ENCODE measurements at places on chromosomes 2 and 18.

DNA sequence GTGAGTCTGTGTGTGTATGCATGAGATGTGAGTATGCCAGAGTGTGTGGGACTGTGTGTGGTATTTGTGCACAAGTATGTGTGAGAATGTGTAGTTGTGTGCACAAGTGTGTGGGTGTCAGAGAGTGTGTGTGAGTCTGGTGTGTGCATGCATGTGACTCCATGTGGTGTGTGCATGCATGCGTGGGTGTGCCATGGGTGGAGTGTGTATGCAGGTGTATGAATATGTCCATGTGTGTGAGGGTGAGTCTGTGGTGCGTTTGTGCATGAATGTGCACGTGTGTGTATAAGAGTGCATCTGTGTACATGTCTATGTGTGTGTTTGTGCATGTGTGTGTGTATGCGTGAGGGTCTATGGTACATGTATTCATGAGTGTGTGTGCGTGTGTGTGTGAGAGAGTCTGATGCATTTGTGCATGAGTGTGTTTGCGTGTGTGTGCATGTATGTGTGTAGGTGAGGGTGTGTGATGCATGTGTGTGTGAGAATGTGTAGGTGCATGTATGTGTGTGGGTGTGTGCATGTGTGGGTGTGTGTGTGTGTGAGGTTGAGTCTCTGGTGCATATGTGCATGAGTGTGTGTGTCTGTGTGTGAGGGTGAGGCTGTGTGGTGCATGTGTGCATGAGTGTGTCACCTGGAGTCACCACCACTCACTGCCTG, 226.8 kb downstream of the LDLRAD4 start:
- no peak for DNase-seq

GRCh38 chr2:236862526-236862925, 223.2 kb upstream of the COPS8 start:
- no peak for DNase-seq

DNA sequence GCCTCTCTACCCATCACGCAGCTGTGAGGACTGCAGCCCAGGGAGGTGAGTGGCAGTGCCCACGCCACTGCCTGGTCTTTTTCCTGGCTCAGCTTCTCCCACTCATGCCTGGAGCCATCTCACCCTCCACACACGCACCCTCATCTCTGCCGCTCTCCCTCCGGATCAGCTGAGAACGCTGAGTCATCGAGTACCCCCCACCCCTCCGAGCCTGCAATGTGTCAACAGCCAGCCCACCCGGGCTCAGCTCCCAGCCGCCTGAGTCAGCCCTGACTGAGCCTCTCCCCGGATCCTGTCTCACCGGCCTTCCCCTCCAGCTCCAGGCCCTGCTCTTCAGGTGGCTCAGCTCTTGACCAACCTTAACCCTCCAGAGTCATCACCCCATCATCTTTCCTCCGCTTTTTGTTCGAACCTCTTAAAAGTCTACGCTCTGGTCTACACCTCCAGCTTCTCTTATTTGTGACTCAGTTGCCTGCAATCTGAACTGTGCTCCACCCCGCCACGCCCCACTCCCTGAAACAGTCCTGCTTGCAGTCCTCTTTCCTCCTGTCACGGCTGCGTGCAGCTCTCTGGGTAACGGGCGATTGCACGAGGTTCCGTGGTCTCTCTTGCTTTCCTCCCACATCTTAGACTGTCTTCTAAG, 94.4 kb upstream of the ASAP2 start:
- DNase-seq = no peak

DNA sequence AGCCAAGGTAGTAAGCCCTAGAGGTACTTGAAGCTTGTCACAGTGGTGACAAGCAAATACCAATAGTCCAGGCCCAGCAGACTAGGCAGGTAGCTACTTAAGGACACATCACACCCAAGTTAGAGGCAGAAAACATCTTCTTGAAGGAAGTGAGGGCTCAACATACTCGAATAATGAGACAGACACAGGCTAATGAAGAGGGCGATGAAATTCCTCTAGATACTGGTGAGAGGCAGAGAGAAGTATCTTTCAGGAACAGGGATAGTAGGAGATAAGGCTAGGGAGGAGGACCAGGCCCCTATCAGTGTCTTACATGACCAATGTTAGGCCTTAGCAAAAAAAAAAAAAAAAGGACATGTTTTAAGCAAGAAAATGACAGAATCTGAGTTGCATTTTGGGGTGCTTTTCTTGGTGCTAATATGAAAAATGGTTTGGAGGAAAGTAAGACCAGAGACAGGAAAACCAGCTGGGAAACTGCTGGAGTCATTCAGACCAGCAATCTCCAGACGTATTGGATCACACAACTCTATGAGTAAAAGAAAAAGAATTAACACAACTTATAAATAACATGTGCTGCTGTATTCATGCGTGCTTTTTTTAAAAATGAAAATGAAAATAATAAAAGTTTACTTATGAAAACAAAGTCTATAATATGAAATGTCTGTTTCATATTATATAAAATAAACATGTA, 37.7 kb downstream of the COBLL1 start:
- no peak for DNase-seq

DNA sequence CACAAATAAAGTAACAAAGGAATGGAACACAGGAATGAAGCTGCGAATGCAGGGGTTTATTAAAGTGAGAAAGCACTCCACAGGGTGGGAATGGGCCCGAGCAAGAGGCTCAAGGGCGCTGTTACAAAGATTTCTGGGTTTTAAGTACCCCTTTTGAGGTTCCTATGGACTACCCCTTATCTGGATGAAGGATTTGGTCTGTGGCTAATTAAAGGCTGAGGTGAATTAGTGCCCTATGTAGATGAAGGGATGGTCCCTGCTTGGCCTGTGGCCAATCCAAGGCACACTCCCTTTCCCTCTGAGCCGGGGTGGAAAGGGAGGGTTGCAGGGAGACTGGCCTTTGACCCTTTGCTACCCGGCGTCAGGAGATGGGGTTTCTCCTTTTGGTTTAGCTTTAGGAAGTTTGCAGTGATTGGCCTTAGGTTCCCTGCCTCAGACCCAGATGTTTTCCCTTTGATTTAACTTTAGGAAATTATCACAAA, 47.5 kb upstream of the CNGA3 start:
- no peak for DNase-seq

GRCh38 chr2:12718015-12718671, 1.4 kb downstream of the TRIB2 start:
- peak; percentile 26 for DNase-seq

DNA sequence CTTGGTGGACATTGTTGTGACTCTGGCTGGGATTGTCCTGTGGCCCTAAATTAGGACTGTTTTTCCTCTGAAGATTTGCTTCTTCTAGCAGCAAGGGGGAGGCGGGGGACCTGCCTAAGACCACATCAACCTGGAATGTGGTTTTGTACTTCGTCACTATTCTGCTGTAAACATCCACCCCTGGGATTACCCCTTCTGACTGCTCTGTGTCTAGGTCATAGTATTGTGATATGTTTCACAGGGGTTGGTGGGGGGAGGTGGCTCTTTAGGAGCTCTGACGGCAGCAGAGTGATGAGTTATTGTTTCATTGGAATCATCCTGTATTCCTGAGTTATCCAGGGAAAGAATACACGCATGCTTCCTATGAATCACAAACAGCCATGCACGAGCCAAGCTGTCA, 226.4 kb upstream of the MYT1L start:
- DNase-seq = no peak

- no peak for DNase-seq
Measured at GRCh38 chr18:74303306-74303705, 11.5 kb upstream of the CYB5A start.

DNA sequence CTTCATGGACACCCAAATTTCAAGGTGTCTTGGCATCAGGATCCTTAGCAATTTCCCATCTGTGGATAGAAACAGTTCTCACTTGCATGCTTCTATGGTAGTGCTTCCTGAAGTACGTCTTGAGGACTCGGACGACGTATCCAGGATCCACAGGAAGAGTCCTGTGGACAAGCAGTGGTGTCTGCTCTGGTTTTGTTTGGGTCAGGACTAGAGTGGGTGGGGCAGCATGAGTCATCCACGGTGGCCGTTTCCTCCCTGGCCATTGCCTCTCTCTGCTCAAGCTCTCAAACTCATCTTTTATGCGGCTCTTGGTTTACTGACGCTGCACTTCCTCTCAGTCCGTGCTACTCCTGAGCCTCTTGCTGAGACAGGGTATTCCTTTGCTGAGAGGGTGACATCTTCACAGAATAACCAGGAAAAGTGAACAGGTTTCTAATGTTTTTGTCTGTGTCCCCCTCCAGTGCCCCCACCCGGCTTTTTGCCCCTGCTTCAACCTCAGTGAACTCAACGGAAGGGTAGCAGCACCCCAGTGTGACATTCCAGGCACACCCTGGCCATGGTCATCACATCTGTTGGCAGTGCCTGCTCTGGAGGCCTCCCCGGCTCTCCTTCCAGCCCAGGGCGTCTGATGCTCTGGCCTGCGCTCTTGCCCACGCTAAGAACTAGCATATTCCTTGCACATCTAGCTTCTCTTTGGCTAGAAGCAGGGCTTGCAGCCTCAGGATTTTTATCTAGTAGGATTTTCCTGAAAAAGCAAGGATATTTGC, 62.2 kb downstream of the ARMC9 start:
- no peak for DNase-seq

- DNase-seq = no peak
Measured at GRCh38 chr2:37874470-37874869, 50.6 kb upstream of the RMDN2 start.

DNA sequence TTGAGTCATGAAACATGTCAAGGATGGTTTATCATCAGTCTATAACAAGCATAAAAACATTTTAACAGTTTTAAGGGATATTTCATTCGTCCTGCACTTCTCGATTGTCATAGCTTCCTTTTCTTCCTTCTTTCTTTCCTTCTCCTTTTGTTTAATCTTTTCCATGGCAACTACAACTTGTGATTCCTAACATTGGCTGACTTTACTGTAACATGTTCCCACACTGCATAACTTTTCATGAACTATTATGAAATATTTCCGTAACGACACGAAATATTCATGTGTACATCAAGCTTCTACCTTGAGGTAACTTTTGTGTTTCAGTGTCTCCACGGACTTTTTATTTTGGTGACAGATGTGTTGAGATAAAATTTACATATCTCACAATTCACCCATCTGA, 134.4 kb downstream of the ACTR3 start:
- DNase-seq = no peak

Data from CD4-positive, alpha-beta T cell (primary cell).